ENCODE measurements at places on chromosomes 13 and 19. TPM values are rescaled to one million over a fixed set of nuclear protein-coding genes. Genes with fewer than 3 reads are reported as not detected.
A peak's percentile ranks its signal among the peaks of the same experiment; 100 is the strongest.

The KLHL26 gene
- total RNA-seq: 11.6 TPM

The WDR62 gene
- total RNA-seq: 15.0 TPM

The ENOX1 gene
- 11.7 TPM for total RNA-seq

The PSPN gene
- 1.8 TPM for total RNA-seq

DNA sequence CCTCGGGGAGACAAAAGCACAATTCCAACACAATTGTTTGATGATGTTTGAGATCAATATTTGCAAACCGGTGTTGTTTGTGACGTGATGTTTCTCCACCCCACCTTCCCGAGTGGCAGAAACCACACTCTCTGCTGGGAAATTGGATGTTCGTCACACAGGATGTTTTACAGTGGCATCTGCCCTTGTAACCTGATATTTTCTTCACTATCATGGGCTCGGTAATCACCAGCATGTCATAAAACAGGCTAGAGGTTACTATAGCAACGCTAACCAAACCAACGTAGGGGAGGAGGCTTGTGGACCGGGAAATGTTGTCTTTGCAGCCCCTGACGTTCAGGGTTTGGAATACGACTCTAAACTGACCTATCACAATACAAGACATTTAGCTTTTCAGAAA, 454.5 kb downstream of the IRS2 start:
- no peaks in the 10 kb centered on the region for H3K36me3 ChIP-seq
- no peak overlapping the region for H3K4me3 ChIP-seq
- no peak for DNase-seq
- H3K27ac ChIP-seq: no peak overlapping the region
- H3K4me1 ChIP-seq: no peaks in the 10 kb centered on the region

GRCh38 chr13:39313721-39314120, 275.5 kb downstream of the NHLRC3 start:
- H3K27me3 ChIP-seq: no peaks in the 10 kb centered on the region
- DNase-seq: no peak
- H3K27ac ChIP-seq: no peak overlapping the region
- H3K4me1 ChIP-seq: no peaks in the 10 kb centered on the region
- H3K4me3 ChIP-seq: no peak overlapping the region
- H3K36me3 ChIP-seq: no peaks in the 10 kb centered on the region

- no peak overlapping the region for H3K27ac ChIP-seq
- no peaks in the 10 kb centered on the region for H3K27me3 ChIP-seq
- no peaks in the 10 kb centered on the region for H3K36me3 ChIP-seq
- H3K4me1 ChIP-seq: no peaks in the 10 kb centered on the region
- DNase-seq: no peak
- H3K4me3 ChIP-seq: no peak overlapping the region
Observed at GRCh38 chr13:65868099-65868498, 1362.0 kb downstream of the PCDH9 start.

- H3K36me3 ChIP-seq: peaks cover 11% of the 10 kb centered on the region
- H3K27ac ChIP-seq: peak overlapping the region; percentile 79
- no peak for DNase-seq
- no peak overlapping the region for H3K4me3 ChIP-seq
- H3K4me1 ChIP-seq: peaks cover 10% of the 10 kb centered on the region
Observed at GRCh38 chr19:14400951-14401431, 18.1 kb downstream of the DDX39A start.
